ENCODE measurements at places on chromosomes 11 and 22. TPM values are rescaled to one million over a fixed set of nuclear protein-coding genes. Genes with fewer than 3 reads are reported as not detected.

DNA sequence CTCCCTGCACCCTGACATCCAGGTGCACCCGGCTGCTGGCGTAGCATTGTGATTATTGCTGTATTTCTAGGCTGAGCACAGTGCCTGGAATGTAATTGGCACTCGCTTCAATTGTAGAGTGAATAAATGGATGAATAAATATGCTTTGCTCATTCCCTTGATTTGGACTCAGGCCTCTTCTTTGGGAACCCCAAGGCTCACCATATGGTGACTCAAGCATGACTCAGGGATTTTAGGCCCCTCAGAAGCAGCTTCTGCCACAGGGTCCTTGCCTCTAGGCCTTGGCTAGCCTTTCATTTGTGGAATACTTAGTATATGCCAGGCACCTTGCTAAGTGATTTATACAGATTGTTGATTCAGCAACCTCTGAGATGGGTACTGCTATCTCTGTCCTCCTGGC, 78.9 kb downstream of the GRIK4 start:
- H3K36me3 ChIP-seq, result peaks cover 4% of the 10 kb centered on the region
- H3K27ac ChIP-seq, result no peak overlapping the region
- DNase-seq, result no peak
- peaks cover 10% of the 10 kb centered on the region for H3K27me3 ChIP-seq

DNA sequence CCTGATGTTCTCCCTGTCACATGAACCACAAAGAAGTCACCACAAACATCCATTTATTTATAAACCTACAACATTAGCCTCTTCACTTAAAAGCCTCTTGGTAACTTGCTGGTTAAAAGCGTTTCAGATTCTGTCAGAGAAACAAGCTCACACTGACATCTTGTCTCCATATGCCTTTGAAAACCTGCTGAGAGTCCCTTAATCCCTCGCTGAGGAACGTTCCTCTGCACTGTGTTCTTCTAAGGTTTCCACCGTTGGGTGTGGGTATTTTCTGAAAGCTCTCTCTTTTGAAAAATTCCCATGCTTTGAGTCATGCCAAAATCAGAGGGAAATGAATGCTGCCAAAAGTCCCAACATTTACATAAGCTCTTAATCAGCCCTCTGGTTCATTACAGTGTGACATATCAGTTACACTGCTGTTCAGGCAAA, 149.8 kb downstream of the CCDC34 start:
- H3K4me1 ChIP-seq, result no peaks in the 10 kb centered on the region
- peaks cover 2% of the 10 kb centered on the region for H3K27me3 ChIP-seq
- H3K27ac ChIP-seq, result no peak overlapping the region
- DNase-seq, result no peak
- H3K4me3 ChIP-seq, result no peak overlapping the region
- no peaks in the 10 kb centered on the region for H3K36me3 ChIP-seq

GRCh38 chr11:32831221-32831620, 1.5 kb downstream of the PRRG4 start:
- no peaks in the 10 kb centered on the region for H3K36me3 ChIP-seq
- H3K27ac ChIP-seq, result no peak overlapping the region
- peak overlapping the region; percentile 52 for H3K4me3 ChIP-seq
- H3K27me3 ChIP-seq, result peaks cover 15% of the 10 kb centered on the region
- no peak for DNase-seq
- peaks cover 12% of the 10 kb centered on the region for H3K4me1 ChIP-seq

DNA sequence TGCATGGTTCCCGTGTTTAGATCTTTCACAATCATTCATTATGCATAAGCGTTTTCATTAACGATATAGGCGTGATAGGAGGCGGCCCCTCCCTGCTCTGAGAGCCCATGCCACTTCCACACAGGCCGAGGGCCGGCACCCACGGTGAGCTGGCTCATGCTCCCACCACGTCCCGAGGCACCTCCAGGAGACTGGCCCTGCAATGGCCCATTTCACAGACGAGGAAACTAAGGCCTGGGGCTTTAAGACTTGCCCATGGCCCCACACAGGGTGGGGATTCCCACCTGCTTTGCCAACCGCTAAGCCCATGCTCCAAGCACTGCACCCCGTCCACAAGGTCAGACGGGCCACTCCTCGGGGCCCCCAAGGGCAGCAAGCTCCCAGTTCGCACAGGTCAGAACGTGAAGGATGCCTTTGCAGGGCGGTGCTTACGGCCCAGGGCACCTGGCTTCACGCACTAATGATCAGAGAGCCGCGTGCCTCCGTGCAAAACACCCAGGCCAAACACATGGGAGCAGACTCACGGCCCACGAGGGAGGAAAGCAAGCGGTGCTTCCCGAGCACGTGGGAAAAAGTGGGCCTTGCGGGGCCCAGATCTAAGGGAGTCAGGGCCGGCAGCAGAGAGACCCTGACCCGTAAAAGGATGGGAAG, 8.3 kb downstream of the OSBPL5 start:
- H3K27ac ChIP-seq, result peak overlapping the region; percentile 91
- H3K4me3 ChIP-seq, result peak overlapping the region; percentile 96
- H3K27me3 ChIP-seq, result peaks cover 2% of the 10 kb centered on the region
- DNase-seq, result no peak
- peaks cover 94% of the 10 kb centered on the region for H3K4me1 ChIP-seq
- peaks cover 15% of the 10 kb centered on the region for H3K36me3 ChIP-seq

DNA sequence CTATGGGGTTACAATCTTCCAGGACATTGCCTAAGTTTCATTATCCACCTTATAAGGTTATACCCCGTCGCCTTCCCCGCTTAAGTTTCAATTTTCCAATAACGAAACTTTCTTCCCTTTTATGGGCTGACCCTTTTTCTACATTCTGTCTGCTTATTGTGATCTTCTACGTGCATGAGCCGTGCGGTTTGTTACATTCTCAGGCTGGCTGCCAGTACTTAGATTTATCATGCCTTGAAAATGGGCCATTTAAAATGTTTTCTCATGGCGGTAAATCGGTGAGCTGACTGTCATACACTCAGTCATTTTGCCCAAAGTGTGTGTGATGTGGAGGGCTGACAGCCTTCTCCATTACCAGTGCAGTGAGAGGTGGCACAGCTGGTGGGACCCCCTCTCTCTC, 23.3 kb downstream of the DGCR6L start:
- H3K4me3 ChIP-seq, result no peak overlapping the region
- no peak overlapping the region for H3K27ac ChIP-seq
- no peak for DNase-seq
- H3K4me1 ChIP-seq, result no peaks in the 10 kb centered on the region
- H3K27me3 ChIP-seq, result no peaks in the 10 kb centered on the region

GRCh38 chr11:36237391-36237790, 51.8 kb downstream of the COMMD9 start:
- H3K27me3 ChIP-seq, result no peaks in the 10 kb centered on the region
- H3K27ac ChIP-seq, result no peak overlapping the region
- H3K4me1 ChIP-seq, result no peaks in the 10 kb centered on the region
- no peak for DNase-seq

GRCh38 chr11:33753304-33753967, 17.2 kb upstream of the CD59 start:
- H3K4me1 ChIP-seq, result no peaks in the 10 kb centered on the region
- H3K36me3 ChIP-seq, result peaks cover 16% of the 10 kb centered on the region
- DNase-seq, result no peak
- no peak overlapping the region for H3K27ac ChIP-seq
- H3K4me3 ChIP-seq, result no peak overlapping the region

- peaks cover 59% of the 10 kb centered on the region for H3K4me1 ChIP-seq
- peak overlapping the region; percentile 94 for H3K27ac ChIP-seq
- DNase-seq, result no peak
Observed at GRCh38 chr22:23787910-23788309, 1.1 kb downstream of the SMARCB1 start.

DNA sequence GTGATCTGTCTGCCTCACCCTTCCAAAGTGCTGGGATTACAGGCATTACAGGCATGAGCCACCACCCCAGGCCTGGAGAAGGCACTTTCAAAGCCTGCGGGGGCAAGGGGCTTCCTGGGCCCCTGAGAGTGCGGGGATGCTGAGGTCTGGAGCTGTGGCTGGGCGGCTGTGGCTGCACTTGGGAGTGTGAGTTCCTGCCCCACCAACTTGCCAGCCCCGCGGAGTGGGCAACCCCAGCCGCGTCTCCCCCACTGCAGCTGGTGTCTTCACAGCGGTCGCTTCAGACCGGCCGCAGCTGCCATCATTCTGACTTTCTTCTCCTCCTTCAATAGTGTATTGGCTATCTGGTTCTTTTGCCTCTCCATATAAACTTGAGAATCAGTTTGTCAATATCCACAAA, 10.7 kb upstream of the MAP6 start:
- H3K27me3 ChIP-seq, result peaks cover 17% of the 10 kb centered on the region
- no peaks in the 10 kb centered on the region for H3K4me1 ChIP-seq
- no peaks in the 10 kb centered on the region for H3K36me3 ChIP-seq
- DNase-seq, result no peak

- peaks cover 1% of the 10 kb centered on the region for H3K27me3 ChIP-seq
- H3K4me1 ChIP-seq, result peaks cover 34% of the 10 kb centered on the region
- no peaks in the 10 kb centered on the region for H3K36me3 ChIP-seq
- no peak overlapping the region for H3K4me3 ChIP-seq
Observed at GRCh38 chr22:33519071-33519973, 401.0 kb downstream of the LARGE1 start.

The ANGPTL5 gene
- not detected for polyA plus RNA-seq

DNA sequence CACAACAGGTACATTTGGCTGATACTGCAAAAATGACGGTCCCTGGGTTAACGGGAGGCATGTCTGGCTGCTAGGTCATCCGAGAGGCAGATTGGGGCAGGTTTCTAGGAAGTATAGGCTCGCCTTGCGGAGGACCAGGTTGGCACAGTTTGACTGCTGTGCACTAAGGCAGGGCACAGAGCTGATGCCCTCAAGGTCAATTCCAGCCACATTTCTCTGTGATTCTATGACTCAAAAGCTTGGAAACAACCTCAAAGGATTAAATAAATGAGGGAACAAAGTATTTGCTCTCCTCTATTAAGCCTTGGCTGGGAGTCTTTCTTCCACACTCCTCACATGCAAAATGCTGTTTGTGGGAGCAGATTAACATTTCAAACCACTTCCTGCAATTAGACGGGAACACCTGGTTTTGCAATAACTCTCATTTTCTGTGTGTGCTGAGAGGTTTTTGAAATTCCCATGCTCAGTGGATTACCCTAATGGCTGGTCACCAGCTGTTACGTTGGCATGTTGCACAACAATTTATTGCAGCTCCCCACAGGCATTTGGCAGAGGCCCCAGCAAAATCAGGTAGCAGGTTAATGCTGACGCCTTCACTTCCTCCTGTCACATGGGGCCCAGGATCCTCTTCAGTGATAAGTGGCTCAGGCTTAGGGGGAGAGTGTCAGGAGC, 61.0 kb upstream of the PLET1 start:
- H3K27ac ChIP-seq, result no peak overlapping the region
- H3K4me1 ChIP-seq, result no peaks in the 10 kb centered on the region
- H3K4me3 ChIP-seq, result no peak overlapping the region
- no peak for DNase-seq
- peaks cover 8% of the 10 kb centered on the region for H3K36me3 ChIP-seq

DNA sequence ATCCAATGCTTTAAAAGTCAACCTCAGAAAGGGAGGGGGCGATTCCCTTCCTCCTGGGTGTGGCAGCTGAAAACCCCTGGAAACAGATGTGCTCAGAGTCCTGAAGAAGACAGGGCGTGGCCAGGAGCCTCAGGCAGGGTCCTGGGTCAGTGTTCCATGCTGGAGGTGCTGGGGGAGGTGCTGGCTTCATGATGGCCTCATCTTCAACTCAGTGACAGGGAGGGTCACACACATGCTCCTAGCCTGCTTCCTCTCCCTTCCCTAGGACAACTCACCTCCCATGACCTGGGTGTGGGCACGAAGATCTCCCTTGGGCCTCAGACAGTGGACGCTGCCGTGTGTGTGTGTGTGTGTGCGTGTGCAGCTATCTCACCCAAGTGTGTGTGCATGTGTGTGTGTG, 245.6 kb upstream of the B3GAT1 start:
- H3K27me3 ChIP-seq, result peaks cover 2% of the 10 kb centered on the region
- no peak for DNase-seq
- peak overlapping the region; percentile 40 for H3K27ac ChIP-seq
- H3K4me1 ChIP-seq, result peaks cover 5% of the 10 kb centered on the region
- H3K36me3 ChIP-seq, result no peaks in the 10 kb centered on the region

DNA sequence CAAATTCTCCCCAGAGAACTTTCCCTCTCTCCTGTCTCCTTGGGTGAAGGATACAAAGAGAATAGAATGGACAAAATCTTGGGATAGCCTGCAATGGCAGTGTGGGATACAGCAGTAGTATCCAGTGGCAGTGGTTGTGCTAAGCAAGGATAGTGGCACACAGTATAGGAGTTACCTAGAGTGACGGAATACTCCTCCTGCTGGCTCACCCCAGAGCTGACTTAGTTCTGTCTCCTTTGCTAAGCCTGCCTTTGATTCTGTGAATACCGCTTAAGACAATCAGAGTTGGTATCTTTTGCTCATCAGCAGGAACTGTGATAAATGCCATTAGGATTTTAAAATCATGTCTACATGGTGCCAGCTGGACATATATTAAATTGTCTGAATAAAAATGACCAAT, 404.3 kb downstream of the JRKL start:
- H3K27ac ChIP-seq, result no peak overlapping the region
- H3K4me3 ChIP-seq, result no peak overlapping the region
- no peaks in the 10 kb centered on the region for H3K36me3 ChIP-seq

The OR10D3 gene
- not detected for polyA plus RNA-seq

- no peak overlapping the region for H3K4me3 ChIP-seq
- DNase-seq, result no peak
- H3K36me3 ChIP-seq, result peaks cover 35% of the 10 kb centered on the region
- H3K27me3 ChIP-seq, result no peaks in the 10 kb centered on the region
- no peaks in the 10 kb centered on the region for H3K4me1 ChIP-seq
Observed at GRCh38 chr22:31899669-31900068, 44.7 kb upstream of the YWHAH start.

The OR4A47 gene
- not detected for polyA plus RNA-seq

- DNase-seq, result no peak
- peaks cover 2% of the 10 kb centered on the region for H3K4me1 ChIP-seq
- H3K4me3 ChIP-seq, result no peak overlapping the region
Observed at GRCh38 chr11:100705447-100705846, 18.4 kb downstream of the ARHGAP42 start.

DNA sequence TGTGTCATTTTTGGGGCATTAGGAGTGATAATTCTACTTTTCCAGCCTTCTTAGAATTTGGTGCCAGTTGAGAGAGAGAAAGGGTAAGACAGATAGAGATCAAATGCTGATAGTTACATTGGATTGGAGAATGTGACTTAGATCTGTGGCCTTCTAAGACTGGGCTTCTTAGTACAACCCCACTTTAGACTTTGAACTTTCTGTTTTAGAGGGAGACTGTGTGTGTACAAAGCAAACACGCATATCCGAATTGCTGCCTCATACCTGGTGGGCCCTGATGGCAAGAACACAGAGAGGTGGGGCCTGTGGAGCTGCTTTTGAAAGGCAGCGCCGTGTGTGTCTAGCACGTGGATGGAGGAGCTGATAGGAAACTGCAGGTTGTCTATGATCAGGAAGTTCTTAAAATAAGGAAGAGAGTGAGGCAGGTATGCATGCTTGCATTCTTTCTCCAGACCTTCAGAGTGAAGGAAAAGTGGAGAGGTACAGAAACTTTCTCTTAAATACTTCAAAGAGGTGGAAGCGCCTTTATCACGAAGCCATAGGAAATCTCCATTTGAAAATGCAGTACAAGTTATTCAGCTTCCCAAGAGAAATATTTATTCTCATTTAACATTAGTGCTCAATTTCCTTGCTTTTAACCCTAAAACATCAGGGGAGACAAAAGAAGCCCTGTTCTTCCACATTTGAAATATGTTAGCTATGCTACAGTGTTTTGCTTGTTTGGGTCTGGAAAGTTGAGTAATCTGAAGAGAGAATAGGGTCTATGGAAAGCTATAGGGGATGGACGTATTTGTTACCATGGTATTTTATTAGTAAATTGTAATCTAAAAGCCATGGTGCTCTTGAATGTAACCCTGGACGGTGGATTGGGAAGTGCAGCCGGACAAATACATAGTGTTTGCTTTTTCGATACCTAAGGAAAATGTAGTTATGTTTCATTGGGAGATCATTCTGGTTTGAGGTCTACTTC, 13.7 kb downstream of the PDHX start:
- peak overlapping the region; percentile 39 for H3K27ac ChIP-seq
- no peaks in the 10 kb centered on the region for H3K36me3 ChIP-seq

GRCh38 chr11:47523490-47524225, 29.3 kb downstream of the CELF1 start:
- H3K36me3 ChIP-seq, result no peaks in the 10 kb centered on the region
- peaks cover 1% of the 10 kb centered on the region for H3K27me3 ChIP-seq
- peak overlapping the region; percentile 51 for H3K4me3 ChIP-seq

All from immature natural killer cell (primary cell).